ENCODE measurements at places on chromosomes 13 and 19. TPM values are rescaled to one million over a fixed set of nuclear protein-coding genes. Genes with fewer than 3 reads are reported as not detected.

LGALS4 gene
- total RNA-seq, result not detected

RGCC gene
- 185 TPM for total RNA-seq

KCNJ14 gene
- under 0.01 TPM for total RNA-seq

NFKBIB gene
- total RNA-seq, result 9.6 TPM

SLC46A3 gene
- total RNA-seq, result 3.7 TPM

CYP2F1 gene
- not detected for total RNA-seq

ZNF285 gene
- total RNA-seq, result 7.4 TPM

DNAAF3 gene
- 0.19 TPM for total RNA-seq

OSCAR gene
- total RNA-seq, result not detected

VSTM1 gene
- not detected for total RNA-seq

ZBTB32 gene
- total RNA-seq, result not detected

GDF15 gene
- total RNA-seq, result 214 TPM

GAMT gene
- total RNA-seq, result 11.2 TPM

NLRP5 gene
- not detected for total RNA-seq

LILRA1 gene
- total RNA-seq, result not detected

NAPA gene
- total RNA-seq, result 56.2 TPM

APBA3 gene
- 25.0 TPM for total RNA-seq

NKG7 gene
- not detected for total RNA-seq

CAPN12 gene
- total RNA-seq, result not detected

PRKCSH gene
- 189 TPM for total RNA-seq

VSTM2B gene
- total RNA-seq, result not detected

GPC5 gene
- 6.0 TPM for total RNA-seq

RASGRP4 gene
- not detected for total RNA-seq

NOVA2 gene
- total RNA-seq, result 4.7 TPM

KCTD12 gene
- 244 TPM for total RNA-seq

ZFP82 gene
- 6.7 TPM for total RNA-seq

KLK5 gene
- not detected for total RNA-seq

ZNF66 gene
- 2.1 TPM for total RNA-seq

TPRX2 gene
- not detected for total RNA-seq

SLC5A5 gene
- not detected for total RNA-seq

Measured in bladder microvascular endothelial cell (primary cell).